ENCODE measurements at places on chromosomes 2 and 18.

- no peak for DNase-seq
Observed at GRCh38 chr2:43491065-43491639, 104.7 kb downstream of the THADA start.

- DNase-seq: no peak
Observed at GRCh38 chr2:83022631-83023210, 1436.4 kb downstream of the SUCLG1 start.

- no peak for DNase-seq
Observed at GRCh38 chr2:168731616-168732015, 70.8 kb upstream of the NOSTRIN start.

DNA sequence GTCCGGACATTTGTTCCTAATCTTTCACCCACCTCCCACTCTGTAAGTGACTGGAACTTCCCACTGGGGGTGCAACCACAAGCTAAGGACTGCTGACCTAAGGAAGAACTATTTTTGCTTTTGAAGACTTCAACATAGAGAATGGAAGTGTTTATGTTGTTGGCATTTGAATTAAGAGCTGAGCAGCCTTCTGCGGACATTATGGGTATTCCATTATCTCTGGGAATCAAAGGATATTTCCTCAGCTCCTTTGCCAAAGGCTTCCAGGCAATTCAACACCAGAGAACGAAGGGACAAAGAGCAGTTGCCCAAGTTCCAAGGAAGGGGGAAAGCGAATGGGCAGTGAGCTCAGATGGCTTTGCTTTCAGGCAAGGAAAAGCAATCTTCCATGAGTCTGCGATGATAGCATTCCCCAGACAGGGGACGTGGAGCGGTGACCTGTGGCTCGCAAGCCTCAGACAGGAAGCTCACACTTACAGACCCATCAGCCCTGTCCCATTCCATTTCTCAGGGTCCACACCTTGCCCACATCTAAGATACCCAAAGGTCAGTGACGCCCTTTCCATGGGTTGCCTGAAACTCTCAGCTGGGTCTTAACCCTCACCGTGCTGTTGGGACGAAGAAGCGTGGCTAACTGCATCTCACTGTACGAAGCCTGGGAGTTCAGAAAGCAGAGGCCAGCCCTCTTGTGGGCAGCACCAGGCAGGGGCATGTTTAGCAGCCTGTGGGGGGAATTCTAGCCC lies 116.8 kb downstream of the COPS8 start:
- peak; percentile 15 for DNase-seq

All from activated CD8-positive, alpha-beta memory T cell treated with anti-CD3 and anti-CD28 coated beads, Interleukin-2, amount 10 ng/mL, durations not matched to agents 7 days and 5 days (primary cell).